AG08396 (cell line): ENCODE measurements at places on chromosomes 7 and 10.

- DNase-seq: no peak
Observed at GRCh38 chr7:50391386-50391785, 58.8 kb downstream of the FIGNL1 start.

DNA sequence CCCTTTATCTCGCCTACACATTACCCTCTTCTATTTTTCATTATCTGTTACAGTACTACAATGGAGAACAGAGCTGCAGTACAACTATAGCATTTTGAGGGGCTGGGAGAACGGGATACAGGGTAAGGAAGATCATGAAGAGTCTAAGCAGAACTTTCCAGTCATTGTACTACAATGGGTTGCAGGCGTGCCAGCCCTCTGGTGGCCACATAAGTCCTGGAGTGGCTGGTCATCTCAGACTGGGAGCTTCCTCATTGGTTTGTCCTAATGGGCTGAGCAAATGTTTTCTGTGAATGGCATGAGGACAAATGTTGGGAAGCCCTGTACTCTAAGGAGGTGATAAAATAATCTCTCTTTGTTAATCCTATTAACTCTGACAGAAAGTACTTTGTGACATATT, 33.0 kb downstream of the TMEM106B start:
- peak; percentile 11 for DNase-seq

DNA sequence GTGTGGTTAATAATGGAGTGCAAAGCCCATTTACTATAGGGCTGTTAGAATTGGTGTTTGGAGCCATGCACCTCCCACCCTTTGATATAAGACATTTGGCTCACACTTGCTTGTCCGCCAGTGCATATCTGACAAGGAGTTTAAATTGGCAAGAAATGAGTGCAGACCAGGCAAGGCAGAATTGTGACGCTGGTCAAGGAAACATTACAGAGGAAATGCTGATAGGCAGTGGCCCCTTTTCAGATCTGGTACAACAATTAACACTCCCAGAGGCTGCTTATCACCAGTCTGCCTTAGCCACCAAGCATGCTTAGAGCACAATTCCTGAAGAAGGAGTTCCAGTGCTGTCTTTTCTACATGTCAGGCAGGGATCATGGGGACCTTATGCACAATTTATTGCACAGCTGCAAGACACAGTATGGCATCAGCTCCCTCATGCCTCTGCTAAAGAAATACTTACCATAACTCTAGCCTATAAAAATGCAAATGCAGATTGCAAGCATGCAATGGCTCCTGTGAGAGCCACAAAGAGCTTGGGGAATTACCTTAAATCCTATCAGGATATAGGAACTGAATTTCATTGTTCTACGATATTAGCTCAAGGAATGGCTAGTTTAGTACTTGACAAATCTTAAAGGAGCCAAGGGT, 35.2 kb downstream of the OR13A1 start:
- DNase-seq: no peak

DNA sequence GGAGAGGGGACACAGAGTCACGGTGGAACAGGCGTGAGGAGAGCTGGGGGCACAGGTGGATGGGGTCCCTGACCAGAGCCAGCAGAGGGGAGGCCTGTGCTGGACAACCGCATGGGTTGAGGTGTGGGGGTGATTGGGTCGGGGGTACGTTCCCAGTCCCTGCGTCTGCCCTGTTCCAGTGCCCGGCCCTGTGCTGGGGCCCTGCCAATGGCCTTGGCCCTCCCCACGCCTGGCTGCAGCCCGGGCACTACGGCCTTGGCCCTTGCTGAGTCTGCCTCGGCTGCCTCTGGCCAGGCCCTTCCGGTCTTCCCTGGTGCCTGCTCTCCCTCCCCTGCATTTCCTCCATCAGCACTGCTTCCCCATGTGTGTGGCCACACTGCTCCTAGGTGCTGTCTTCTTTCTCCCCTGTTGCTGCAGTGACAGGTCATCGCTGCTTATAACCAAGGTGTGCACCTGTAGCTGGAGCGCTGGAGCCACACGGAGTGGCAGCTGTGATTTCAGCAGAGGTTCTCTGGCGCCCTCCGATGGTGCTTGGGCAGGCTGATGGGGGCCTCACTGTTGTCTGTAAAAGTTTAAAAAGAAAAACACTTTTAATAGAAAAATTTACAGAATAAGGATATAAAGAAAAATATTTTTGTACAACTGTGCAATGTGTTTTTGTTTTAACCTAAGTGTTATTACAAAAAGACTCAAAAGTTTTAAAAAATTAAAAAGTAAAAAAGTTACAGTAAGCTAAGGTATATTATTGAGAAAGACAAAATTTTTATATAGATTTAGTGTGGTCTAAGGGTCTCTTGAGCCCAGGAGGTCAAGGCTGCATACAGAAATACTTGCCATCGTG, 45.2 kb upstream of the BHLHA15 start:
- peak; percentile 42 for DNase-seq

DNA sequence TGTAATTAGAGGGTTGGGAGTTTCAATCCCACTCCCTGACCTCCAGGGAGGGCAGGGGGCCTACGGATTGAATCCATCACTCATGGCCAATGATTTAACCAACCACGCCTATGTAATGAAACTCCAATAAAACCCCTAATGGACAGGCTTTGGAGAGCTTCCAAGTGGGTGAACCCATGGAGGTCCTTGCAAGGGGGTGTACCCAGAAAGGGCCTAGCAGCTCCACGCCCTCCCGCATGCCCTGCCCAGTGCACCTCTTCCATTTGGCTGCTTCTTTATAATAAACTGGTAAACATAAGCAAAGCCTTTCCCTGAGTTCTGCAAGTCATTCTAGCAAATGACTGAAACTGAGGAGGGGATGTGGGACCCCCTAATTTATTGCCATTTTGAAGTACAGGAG, 280.1 kb downstream of the FRMD4A start:
- no peak for DNase-seq

- no peak for DNase-seq
Observed at GRCh38 chr10:20007426-20007825, 191.2 kb downstream of the PLXDC2 start.

GRCh38 chr7:127557803-127558202, 27.6 kb downstream of the GCC1 start:
- no peak for DNase-seq

DNA sequence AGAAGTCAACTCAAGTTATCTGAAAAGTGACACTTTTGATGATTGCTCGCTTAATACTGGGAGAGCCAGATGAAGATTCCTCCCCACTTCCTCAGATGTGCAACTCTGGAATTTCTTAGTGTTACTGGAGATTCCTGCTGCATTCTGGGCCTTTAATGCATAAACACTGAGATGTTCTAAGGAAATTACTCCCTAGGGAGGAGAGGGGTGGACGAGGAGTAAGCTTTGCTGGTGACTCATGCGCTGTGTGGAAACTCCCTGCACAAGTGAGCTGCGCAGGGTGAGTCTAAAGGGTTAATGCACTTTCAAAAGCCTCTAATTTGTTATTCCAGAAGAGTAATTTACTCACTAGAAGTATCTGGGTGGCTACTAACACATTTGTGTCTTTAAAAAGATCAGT, 46.3 kb downstream of the EGFR start:
- DNase-seq: peak; percentile 78

DNA sequence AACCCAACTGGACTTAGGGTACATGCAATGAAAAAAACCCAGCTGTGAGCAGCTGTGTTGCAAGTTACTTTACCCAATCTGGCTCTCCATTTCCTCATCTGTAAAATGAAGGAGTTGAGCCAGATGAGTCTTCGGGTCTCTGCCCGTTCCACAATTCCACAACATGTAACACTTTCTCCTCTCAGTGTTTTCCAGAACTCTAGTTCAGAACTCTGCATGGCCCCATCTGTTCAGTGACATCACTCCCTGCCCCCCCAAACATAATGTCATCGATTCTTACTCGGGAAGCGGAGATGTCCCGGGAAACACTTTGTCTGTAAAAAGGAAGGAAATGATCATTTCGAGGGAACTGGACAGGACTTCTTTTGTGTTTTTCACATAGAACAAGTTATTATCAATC, 2.5 kb downstream of the SH3PXD2A start:
- DNase-seq: no peak
